Activated T-cell treated with anti-CD3 and anti-CD28 coated beads for 4 hours (primary cell): ENCODE measurements at places on chromosomes 6 and 20.

- no peak for DNase-seq
Measured at GRCh38 chr6:150537491-150537890, 62.2 kb upstream of the PLEKHG1 start.

DNA sequence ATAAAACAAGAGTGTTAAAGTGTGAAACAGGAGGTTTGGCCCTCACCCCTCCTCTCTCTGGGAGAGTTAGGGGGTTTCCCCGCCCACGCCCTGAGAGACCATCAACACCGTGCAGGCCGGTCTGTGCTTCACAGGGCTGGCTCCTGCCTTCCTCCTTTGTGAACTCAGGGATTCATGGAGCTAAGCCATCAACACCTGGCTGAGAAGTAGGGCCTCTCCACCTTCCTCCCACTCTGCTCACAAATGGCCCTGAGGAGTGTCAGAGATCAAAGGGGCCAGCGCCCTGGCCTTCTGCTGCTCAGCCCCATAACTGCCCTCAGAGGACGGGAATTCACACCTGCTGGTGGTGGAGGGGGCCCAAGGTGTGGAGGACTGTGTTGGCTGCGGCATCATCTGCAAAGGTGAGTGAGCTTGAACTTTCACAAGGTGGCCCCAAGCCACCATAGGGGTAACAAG, 88.6 kb downstream of the PSMB1 start:
- DNase-seq, result no peak

GRCh38 chr6:157239148-157239547, 84.2 kb downstream of the TMEM242 start:
- no peak for DNase-seq

GRCh38 chr6:156846845-156847599, 69.8 kb downstream of the ARID1B start:
- DNase-seq, result no peak

DNA sequence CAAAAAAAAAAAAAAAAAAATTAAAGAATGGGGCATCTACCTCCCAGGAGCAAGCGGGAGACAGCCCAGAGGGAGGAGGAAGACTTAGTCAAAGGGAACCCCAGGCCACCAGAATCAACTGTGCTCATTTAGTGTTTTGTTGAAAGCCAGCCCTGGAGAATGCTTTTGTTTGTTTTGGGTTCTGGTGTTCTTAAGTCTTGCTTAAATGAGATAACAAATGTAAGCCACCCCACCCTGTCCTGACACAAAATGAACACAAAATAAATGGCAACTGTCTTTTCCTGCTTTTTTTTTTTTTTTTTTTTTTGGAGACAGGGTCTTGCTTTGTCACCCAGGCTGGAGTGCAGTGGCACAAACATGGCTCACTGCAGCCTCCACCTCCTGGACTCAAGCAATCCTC, 165.0 kb upstream of the JARID2 start:
- no peak for DNase-seq

GRCh38 chr20:25148181-25148981, 47.1 kb upstream of the ENTPD6 start:
- DNase-seq, result peak; percentile 56

DNA sequence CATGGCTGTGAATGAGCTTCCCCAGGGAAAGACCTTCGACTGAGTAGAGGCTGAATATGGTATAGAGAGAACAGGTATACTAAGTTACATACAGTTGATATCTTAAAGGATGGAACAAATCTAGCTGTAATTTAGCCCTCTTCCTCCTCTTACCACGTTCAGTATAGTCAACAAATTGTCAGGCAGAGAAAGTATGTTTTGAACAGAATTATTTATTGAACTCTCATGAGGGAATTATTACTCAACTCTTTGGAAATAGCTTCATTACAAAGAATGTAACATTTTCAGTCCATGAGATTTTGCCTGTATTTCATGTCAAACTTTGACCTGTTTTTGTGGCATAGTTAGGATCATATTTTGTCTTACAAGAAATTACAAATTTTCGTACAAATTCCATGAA, 63.0 kb downstream of the SH3BGRL2 start:
- no peak for DNase-seq

DNA sequence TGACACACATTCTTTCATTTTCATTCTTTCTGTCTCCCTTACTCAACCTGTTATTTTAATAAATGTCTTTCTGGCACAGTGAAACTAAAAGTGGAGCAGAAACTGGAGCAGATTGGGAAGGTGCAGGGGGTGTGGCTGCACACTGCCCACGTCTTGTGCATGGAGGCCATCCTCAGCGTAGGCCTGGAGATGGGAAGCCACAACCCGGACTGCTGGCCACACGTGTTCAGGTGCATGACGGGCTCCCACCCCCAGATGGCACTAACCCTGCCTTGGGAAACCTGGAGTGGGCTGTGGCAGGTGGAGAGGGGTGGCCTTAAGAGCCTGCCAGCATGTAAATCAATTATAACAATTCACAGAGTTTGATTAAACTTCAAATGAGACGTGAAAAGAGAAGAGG, 71.4 kb upstream of the PBOV1 start:
- no peak for DNase-seq

DNA sequence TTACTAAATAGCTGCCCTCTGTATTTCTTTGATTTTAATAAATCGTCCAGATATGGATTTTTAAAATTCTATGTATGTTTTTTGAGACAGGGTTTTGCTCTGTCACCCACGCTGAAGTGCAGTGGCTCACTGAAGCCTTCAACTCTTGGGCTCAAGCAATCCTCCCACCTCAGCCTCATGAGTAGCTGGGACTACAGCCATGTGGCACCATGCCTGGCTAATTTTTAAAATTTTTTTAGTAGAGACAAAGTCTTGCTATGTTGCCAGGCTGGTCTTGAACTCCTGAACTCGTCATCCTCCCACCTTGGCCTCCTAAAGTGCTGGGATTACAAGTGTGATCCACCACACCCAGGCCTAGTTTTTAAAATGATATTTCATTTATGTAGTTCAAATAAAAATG, 47.4 kb upstream of the DDR1 start:
- DNase-seq, result no peak

DNA sequence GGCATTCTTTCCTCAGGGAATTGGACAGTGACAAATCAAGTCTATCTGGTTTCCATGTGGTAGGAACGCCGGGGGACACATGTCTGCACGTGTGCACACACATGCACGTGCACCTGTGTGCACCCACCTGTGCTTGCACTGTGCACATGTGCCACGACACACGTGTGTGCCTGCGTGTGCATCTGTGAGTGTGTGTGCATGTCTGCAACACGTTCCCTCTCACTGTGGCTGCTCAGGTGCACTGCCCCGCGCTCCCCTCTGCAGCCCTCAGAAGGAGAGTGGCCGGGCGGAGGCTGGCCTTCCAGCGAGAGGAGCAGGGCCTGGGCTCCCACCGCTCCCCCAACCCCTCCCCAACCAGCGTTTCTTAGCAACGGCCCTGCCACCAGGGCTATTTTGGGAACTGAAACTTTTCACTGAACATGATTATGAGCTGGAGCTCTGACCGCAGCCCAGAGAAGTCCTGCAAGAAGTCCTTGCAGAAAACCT, 147.8 kb downstream of the PHACTR3 start:
- DNase-seq, result no peak

DNA sequence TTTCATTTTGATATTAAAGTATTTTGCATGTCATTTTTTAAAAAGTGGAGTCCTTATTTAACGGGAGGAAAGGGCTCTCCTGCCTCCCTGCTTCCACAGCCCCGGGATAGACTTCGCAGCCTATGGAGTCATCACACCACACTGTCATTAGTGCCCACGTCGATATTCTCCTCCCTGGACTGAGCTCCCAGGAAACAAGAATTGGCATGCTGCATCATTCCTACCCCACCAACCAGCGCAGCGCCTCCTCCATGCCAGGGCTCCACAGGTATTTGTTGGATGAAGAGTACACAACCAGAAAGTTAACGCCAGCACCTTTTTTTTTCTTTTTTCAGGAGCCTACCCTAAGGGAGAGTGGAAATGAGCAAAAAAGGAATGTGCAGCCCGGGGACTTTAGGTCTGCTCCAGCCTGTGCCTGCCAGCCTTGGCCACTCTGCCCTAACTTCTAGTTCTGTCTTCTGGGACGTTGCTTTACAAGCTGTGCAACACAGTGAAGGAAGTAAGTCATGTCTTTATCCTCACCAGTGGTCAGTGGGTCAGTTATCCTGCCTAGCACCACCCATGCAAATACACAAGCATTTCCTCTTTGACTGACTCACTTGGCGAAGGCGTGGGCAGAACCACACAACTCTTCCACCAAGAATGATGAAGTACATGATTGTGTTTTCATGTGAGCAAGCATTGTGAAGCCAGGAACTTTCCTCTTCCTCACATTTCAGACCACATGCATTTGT, 180.7 kb upstream of the UST start:
- DNase-seq, result no peak

DNA sequence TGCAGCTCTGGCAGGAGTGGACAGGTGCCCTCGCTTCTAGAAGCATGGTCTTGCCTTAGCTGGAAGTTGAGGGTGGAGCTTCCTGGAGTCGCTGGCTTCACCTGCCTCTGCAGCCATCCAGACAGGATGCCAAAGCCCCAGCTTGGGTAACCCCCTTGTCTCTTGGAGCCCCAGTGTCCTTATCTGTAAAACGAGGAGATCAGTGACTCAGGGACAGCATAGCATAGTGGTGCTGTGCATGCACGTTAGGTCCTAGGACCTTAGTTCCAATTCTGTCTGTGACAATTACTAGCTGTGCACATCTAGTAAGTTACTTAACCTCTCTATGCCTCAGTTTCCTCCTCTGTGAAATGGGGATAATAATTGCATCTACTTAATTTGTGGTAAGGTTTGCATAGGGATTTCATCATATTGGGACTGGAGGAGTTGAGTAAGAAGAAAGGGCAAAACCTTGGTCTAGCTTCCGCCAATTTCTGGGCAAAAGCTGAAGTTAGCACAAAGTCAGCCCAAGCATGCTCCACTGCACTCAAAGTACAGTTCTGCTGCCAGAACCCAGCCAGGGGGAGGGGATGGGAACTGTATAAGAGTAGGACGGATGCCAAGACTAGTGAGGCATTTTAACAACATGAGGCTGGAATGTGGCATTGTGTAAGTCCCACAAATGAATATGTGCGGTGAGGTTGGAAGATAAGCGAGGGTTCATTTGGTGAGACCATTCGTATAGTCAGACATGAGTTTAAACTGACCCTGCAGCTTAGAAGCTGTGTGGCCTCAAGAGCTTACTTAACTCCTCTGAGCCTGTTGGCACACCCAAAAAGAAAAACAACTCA, 24.5 kb downstream of the TOX2 start:
- DNase-seq, result no peak

- peak; percentile 17 for DNase-seq
Measured at GRCh38 chr6:139027620-139028182, 844 bp upstream of the ABRACL start.

DNA sequence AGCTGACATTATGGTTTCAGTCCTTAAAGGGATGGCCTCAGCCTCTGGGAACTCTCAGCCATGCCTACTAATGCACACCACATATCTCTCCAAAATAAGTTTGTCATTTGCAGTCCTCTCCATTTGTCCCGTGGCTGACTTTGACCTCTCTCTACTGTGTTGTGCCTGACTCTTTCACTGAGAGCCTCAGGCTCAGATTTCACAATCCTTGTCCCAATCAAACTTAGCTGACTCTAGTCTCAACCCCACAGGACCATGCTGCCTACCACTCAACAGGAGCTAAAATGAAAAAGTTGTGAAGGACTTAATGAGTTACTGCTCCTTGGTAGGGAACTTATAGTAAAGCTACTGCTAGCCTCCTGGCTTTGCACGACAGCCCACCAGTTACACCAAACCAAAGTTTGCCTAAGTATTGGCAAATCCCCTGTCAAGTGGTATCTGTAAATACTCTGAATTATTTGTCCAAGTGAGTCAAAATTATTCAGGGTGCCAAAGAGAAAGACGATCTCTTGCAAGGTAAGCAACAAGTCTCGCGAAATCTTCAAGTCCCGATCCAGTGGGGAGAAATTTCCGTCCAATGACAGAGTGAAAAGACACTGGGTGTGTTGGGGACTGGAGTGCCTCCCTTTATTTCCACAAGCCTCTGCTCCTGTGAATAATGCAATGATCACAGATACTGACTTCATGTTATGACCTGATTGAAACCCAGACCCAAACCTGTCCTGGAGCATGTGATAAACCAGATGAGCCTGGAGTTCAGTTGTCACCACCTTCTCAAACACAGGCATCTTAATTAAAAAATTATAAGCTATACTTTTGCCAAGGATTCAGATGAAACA, 124.4 kb upstream of the FOXQ1 start:
- no peak for DNase-seq

GRCh38 chr6:89580997-89581666, 57.4 kb downstream of the LYRM2 start:
- DNase-seq, result no peak

GRCh38 chr6:107488875-107489635, 862 bp upstream of the SOBP start:
- DNase-seq, result no peak

DNA sequence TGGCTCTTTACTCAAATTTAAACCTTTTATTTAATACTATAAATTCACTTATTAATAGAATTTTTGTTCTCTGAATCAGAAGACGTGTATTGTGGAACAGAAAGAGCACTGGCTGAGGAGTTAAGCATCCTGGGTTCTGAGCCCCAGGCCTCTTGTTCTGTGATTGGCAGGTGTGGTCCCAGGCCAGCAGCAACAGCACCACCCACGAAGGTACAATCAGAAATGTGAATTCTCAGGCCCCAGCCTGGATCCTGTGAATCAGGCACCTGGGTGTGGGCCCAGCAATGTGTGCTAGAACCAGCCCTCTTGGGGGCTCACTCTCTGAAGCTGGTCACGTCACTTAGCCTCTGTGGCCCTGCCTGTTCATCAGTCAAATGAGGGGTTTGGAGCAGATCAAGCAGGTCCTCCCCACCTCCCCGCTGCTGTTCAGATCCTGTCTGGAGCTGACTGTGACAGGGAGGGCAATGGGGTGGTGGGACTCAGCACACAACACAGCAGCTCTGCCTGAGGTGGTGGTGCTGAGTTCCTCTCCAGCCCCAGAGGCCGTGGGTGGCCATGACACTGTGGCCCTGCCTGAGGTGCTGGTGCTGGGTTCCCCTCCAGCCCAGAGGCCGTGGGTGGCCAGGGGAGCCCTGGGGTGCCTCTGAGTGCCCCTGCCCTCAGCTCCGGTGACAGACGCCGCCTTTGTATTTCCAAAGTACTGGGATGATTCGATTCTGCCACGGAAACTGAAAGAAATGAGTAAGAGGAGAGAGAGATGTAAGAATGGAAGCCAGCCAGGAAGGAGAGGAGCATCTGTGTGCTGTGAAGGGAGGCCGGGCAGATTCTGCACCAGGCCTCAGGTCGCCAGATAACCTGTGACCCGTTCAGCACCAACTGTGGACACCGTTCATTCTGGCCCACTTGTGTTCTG, 41.6 kb upstream of the FRMD1 start:
- no peak for DNase-seq

DNA sequence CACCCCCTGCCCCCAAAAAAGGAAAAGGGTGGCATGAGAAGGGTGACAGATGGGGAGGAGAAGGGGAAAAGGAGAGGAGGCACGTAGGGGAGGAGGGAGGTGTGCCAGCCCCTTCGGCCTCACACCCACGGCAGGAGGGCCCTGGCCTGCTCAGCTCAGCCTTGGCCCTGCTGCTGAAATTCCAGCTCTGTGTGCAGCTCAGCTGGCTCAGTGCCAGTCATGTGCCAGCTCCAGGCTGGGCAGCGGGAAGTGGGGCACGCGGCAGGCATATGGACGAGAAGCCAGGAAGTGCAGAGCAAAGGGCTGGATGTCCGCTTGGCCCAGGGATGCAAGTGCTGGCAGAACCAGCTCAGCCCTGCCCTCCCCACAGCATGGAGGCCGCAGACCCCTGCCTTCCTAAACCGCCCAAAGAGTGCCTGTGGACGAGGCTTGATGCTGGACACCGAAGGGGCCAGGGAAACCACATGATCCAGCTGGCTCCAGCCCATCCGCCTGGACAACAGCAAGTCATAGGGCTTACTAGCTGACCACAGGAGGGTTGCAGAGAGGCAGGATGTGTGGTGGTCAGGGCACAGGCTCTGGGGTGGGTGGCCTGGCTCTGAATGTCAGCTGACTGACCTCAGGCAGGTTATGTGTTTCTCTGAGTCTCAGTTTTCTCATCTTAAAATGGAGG, 60.2 kb downstream of the NOL4L start:
- DNase-seq, result no peak
